ENCODE measurements at places on chromosomes 7 and 10.

DNA sequence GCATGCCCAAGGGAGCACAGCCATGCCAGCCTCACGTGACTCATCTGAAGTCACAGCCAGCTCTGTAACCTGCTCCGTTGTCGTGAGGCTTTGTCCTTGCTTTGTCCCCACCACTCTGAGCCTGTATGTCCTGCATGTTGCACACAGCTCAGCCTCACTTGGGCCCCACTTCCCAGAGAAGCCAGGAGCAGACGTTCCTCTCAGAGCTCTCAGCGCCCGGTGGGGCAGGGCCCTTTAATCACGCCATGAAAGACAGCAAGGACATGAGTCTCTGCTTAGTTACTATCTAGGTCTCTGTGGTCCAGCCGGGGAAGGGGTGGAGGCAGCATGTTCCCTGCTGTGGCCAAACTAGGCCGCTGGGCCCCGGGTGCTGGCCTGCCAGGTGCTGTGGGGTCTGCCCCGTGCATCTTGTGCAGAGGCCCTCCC lies 127.4 kb upstream of the FAM20C start:
- DNase-seq = no peak

DNA sequence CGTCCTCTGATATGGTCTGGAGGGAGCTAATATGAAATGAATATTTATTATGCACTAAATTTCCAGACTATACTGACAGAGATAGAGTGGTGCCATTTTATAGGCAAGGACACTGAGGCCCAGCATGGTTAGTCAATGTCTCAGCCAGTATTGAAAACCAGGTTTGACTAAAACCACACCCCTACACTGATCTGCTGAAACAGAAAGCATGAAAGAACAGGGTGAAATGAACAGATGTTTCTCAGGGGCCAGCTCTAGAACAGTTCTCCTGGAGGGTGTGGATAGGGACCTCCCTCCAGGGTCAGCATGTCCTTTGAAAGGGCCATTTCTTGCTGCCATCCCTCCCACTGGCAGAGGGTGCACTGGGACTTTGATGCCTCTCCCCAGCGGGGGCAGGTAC lies 700.5 kb downstream of the GRID1 start:
- no peak for DNase-seq

DNA sequence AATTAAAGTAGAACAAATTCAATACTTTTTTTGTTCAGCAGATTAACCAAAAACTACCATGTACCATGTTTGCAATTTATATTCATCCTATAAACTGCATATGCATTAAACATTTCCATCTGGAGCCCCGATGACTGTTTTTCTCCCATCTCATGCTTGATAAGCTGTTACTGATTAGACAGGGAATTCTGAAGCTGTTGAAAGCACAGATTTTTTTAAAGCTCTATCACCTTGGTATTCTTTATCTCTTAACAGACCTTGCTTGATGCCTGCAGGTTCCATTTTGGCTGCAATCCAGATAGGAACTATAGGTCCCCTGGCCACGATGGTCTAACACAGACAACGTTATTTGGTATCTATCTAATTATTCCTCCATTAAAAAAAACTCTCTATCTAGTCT lies 961.7 kb downstream of the CNTNAP2 start:
- no peak for DNase-seq

- no peak for DNase-seq
Measured at GRCh38 chr10:29083096-29083495, 205.8 kb upstream of the LYZL1 start.

- peak; percentile 95 for DNase-seq
Measured at GRCh38 chr10:32378363-32379317, 31.7 kb upstream of the EPC1 start.

GRCh38 chr7:5396542-5396941 lies 27.1 kb downstream of the TNRC18 start:
- DNase-seq = peak; percentile 83

GRCh38 chr7:158238616-158239289 lies 348.9 kb downstream of the PTPRN2 start:
- no peak for DNase-seq

GRCh38 chr7:106915873-106916272 lies 50.8 kb downstream of the PIK3CG start:
- DNase-seq = no peak

GRCh38 chr7:66877577-66878300 lies 43.3 kb upstream of the TMEM248 start:
- no peak for DNase-seq

DNA sequence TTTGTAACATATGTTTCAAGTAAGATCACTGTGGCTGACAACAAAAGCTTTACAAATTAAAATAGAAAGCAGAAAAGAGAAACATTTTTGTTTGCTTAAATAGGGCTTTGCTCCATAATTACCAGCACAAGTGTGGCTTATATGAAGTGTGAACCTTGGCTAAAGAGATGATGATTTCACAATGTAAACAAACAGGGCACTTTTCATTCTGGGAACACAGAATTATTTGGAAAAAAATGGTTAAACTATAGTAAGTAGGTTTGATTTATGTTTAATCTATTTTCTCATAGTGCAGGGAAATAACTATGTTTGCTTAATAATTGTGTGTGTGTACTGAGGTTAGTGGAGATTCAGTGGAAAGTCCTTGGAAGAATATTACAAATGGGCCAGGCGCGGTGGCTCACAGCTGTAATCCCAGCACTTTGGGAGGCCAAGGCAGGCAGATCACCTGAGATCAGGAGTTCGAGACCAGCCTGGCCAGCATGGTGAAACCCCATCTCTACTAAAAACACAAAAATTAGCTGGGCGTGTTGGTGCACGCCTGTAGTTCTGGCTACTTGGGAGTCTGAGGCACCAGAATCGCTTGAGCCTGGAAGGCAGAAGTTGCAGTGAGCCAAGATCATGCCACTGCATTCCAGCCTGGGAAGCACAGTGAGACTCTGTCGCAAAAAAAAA lies 19.1 kb upstream of the OTUD1 start:
- no peak for DNase-seq

- DNase-seq = peak; percentile 37
Measured at GRCh38 chr10:6230315-6230714, 27.6 kb downstream of the PFKFB3 start.

GRCh38 chr7:486216-486743 lies 33.4 kb downstream of the PDGFA start:
- no peak for DNase-seq
